ENCODE measurements at places on chromosomes 11 and 22. TPM values are rescaled to one million over a fixed set of nuclear protein-coding genes. Genes with fewer than 3 reads are reported as not detected.

DNA sequence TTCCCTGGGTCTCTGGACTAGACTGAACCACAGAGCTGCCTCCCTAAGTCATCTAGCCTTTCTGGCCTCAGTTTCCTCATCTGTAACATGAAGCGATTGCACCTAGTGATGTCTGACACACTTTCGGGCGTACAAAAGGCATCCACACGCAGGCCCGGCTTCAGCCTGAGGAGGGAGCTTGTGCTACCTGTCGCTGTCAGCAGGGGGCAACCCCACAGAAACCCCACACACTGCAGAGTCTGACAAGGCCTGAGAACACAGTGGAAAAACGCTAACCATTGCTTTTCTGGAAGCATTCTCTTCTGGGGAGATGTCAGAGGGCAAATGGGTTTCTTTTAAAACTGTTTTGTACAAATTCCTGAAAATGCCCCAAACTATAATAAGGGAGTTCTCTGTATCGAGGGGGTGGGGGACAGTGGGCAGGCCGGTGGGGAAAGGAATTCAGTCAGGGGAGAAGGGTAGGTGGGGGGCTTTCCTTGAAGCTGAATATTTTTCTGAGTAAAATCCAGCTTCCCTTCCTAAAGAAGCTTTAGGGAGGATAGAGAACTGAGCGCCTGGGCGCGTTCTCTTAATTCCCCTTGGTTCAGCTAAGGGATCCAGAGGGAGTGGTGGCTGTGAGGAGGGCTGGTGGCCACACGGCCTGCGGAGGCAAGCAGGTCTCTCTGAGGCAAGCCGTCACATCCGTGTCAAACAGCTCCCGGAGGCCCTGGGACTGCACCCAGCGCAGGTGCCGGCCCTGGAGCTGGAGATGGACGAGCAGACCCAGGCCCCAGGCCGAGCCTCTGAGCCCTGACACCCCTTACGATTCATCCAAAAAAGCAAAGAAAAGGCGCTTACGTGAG is 533 bp downstream of the ELF5 start:
- DNase-seq, result no peak

- no peak for DNase-seq
Observed at GRCh38 chr11:1069740-1070139, 4.9 kb upstream of the MUC2 start.

DNA sequence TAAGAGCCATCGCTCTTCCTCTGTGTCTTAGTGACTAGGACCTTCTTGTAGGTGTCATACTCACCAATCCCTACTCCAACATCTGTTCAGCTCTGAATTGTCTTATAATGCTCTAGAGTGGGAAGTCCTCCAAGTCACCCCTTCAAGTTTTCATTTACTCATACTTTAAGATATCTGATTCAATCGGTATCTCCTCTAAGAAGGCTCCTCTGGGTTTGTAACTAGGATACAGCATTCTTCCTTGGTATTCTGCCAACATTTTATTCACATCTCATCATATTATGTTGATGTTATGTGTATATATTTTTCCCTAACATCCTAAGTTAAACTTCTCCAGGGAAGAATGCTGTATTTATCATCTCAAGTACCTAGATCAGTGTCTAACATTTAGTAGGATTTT is 662.1 kb downstream of the NTM start:
- DNase-seq, result no peak

DNA sequence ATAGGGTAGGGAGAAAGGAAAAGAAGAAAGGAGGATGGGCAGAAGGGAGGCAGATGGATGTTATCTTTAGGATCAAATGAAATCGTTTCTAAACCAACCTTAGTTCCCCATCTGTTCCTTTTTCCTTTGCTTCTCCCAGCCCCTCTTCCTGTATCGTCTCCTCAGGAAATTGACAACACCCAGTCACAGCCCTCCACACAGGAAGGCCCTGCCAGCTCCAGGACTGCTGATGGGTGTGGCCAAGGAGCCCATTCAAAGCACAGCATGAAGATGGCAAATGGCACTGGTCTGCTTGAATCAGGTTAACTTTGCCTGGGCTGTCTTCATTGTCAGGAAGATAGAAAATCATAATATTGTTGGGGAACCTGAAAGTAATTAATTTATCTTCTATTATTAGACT is 164.8 kb downstream of the C11orf87 start:
- no peak for DNase-seq

DNA sequence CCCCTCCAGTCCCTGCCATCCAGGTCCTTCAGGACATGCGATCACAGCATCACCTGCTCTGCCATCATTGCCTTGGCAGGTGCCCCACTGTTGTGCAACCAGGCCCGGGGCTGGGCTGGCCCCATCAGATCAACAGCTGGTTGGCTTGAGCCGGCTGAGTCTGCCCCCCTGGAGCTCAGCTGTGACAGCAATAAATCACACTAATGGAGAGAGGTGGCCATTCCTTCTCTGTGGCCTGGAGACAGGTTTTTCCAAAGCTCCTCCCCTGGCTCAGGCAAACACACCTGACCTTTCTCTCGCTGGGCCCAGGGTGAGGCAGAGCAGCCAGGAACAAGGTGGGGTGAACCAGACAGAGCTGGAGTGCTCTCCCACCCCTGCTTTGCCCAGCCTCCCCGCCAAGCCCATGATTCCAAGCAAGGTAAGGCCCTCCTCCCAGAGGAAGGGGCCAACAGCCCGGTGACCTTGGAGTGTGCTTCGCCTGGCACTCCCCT is 8.9 kb upstream of the FXYD2 start:
- no peak for DNase-seq

DNA sequence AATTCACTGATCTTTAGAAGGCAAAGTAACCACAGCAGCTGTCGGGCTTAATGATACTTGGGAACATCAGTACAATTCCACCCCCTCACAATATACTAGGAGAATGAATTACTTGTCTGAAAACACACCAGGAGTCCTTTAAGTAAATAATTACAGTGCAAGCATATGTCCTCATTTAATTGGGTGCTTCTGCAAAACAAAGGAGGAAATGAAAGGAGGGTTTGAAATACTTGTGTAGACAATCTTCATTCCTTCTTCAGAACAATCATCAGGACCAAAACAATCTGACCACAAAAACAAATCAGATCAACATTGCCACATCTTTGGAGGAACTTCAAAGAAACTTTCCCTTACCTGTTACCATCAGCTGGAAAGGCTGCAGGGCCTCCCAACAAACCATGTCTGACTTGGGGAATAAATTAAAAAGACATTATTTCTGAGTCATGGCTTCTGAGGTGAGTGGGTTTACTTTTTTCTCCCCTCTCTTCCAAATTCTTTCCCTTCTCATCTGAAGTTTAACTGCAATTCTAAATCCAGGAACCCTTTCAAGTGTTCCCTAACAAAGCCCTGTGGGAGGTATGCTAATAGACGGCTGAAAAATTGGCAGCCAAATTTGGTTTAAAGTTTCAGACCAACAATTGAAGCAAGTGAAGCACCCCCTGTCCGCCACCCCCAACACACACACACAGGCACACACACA is 12.5 kb upstream of the CCDC117 start:
- no peak for DNase-seq

- DNase-seq, result no peak
Observed at GRCh38 chr11:76791861-76792260, 8.7 kb downstream of the TSKU start.

GRCh38 chr11:45267652-45268299 is 18.4 kb downstream of the SYT13 start:
- DNase-seq, result no peak

DNA sequence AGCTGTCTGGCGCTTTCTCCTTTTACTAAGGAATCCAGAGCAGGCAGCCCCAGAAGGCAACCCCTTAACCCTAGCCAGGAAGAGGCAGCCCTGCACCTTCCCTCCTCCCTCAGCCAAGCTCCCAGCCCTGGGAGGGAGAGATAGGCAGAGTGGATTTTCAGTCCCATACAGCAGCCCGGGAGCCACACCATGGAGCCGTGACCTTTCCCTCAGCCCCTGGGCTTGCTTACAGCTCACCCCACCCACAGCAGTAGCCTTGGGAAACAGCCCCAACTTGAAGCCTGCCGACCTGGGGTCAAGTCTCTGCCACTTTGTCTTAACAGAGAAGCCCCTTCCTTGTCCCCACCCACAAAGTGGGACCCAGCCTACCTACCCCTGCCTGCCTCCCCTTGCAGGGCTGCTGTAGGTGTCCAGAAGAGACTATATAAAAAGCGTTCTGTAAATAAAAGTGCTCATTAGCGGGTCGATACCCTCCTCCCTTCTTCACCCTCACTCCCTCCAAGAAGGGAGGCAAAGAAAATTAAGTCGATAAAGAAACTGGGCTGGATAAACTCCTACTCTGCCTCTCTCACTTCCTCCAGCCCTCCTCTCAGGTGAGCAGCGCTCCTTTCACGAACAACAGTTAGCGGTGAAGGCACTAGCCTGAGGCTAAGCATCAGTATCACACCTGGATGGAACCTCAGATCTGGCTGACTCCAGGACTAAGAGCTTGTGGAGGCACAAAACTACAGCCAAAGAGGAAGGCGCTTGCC is 4.2 kb downstream of the TST start:
- DNase-seq, result no peak

GRCh38 chr11:48116437-48117228 is 100.0 kb upstream of the OR4B1 start:
- DNase-seq, result no peak

DNA sequence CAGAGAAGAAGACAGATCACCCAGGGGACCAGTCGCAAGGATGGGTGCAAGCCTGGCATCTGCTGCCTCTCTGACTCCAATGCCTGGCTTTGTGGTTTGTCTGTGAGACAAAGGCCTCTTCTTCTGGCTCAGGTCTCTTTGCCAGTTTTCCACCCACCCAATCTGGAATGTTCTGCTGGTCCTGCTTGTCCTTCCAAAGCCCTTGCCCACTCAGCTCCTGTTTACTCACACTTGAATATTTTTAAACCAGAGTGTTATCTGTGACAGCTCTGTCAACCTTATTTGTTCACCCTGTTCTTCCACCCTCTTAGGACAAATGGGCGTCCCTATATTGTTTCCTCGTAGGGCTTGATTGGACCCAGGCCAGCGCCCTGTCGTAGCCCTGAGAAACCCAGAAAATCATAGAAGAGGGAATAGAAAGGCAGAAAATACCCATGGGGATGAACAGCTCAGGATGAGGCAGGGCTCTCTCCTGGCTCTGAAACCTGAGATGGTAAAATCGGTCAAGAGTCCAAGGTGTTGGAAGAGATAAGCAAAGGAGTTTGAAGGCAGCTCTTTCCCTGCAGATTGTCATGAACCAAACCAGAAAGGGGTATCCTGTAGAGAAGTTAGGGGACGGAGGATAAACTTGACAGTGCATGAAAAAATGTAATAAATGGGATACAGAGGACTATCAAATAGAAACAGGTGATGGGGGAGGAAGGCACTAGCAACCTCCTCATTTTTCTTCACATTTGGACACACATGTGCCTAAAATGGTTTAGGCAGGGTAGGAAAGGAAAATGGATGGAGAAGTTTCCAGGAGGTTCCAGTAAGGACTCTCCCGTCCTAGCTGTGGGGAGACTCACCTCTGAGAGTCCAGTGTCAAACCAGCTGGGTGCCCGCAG is 651 bp downstream of the CRYAB start:
- no peak for DNase-seq

DNA sequence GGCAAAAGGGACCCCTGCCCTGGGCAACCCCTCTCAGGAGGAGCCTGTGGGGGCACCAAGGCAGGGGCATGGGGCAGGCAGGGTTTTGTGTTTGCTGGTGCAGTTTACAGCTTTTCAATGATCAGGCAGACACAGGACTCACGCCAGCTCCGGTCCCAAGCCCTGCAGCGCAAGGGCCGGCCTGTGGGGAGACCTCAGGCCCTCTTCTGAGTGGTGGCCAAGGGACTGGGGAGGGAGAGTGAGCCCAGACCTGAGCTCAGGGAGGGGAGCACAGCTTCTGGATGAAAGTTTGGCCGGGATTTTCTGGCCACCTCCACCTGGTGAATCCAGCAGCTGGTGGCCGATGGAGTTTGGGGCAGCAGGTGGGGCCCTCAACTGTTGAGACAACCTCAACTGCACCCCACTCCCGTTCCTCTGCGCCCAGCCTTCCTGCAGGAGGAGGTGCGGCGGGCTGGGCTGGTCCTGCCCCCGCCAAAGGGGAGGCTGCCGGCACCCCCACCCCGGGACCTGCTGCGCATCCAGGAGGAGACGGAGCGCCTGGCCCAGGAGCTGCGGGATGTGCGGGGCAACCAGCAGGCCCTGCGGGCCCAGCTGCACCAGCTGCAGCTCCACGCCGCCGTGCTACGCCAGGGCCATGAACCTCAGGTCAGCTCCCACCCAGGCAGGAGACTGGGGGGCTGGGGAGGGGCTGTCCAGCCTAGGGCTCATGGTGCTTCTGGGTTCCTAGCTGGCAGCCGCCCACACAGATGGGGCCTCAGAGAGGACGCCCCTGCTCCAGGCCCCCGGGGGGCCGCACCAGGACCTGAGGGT is 3.6 kb downstream of the TCIRG1 start:
- no peak for DNase-seq

- DNase-seq, result no peak
Observed at GRCh38 chr11:64571410-64572091, 19.5 kb upstream of the SLC22A12 start.

GRCh38 chr11:6563121-6563619 is 40.2 kb downstream of the RRP8 start:
- DNase-seq, result no peak

DNA sequence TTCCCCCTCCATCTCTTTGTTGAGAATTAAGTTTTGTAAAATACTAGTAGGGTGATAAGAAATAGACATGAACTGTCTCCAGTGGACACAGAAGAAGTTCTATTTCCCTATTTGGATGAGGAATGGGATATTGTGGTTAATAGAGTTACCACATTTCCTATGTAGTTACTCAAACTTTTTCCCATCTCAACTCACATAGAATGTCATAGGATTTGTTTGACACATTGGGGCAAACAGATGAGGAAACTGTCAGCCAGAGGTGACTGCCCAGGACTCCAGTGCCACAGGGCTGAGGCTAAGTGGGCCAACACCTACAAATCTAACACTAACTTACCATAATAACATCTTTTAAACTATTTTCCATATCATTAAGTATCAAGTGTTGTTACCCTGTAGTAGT is 58.3 kb downstream of the CCDC83 start:
- no peak for DNase-seq

DNA sequence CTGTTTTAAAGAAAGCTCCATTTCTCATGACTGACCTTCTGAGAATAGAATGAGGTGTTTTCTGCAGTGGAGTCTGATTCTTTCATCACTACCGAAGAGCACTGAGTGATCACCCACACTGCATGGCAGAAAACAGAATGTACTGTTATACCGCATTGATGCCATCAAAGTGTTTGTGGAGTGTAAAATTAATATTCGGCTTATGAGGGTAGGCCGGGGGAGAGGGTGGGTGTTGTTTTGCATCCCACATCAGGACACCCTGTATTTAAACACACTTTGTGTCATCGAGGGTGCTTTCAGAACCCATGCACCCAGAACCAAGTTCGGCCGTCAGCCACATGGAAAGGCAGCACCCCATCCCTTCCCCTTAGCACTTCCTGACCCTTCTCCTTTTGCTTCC is 41.3 kb upstream of the ETS1 start:
- DNase-seq, result peak; percentile 44

GRCh38 chr11:110972106-110972505 is 259.9 kb upstream of the ARHGAP20 start:
- no peak for DNase-seq

SUSD2 gene
- total RNA-seq, result 9.5 TPM

IPO7 gene
- total RNA-seq, result 79.4 TPM

FBLN1 gene
- 354 TPM for total RNA-seq

GLYAT gene
- total RNA-seq, result not detected

NUDT8 gene
- 29.8 TPM for total RNA-seq

CLP1 gene
- total RNA-seq, result 5.9 TPM

ROM1 gene
- 5.3 TPM for total RNA-seq

Data from right atrium auricular region (tissue), 2 donors.